ENCODE measurements at places on chromosomes 5 and 9.

DNA sequence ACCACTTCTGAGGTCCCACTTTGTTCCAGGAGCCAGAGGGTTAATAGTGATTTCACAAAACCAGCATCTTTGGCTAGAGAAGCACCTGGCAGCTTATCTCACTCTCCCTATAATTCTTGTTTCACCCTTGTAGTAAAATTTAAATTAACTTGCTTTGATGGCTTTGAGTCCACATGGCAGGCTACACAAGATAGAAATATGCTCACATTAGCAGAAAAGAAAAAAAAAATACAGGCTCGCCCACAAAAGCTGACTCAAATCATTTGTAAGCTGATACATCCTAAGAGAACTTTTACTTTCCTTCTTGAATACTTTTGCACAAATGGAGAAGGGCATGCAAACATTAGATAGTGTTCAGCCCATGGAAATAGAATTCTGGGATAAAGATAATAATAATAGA, 36.2 kb downstream of the TNFSF15 start:
- DNase-seq, result no peak

GRCh38 chr5:102453716-102454115, 45.1 kb downstream of the SLCO6A1 start:
- DNase-seq, result no peak

DNA sequence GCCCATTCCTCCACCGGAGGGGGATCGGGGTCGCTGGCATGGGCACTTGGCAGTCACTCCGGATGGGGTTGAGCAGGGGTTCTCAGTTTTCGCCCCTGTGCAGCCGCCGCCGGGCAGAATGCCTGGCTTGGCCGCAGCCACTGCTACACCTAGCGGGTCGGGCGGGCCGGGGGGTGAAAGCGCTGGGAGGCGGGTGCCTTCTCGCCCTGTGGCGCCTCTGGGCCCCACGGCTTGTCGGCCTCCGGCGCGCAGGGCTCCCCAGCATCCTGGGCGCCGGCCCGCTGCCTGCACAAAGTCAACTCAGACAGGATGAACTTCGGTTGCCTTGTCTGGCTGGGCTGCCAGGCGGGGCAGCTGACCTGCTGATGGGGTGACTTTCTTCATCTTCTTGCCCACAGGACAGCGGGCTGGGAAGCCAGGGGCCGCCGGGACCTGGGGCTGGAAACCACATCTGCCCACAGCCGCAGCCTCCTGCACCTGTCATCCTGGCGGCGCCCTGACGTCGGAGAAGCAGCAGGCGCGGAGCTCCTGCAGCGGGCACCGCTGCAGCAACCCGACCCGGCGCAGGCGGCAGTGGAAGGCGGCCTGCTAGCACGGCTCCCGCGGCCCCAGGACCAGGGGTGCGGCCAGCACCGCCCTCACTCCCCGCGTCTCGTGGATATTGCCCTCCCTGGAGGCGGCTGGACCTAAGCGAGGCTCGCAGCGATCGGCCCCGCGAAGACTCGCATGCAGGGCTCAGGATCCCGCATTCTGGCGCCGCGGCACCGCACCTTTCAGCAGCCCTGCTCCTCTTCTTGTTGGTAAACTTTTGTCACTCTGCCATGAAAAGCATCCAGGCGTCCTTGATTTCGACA, 1.3 kb upstream of the ANKRD18A start:
- peak; percentile 34 for DNase-seq

DNA sequence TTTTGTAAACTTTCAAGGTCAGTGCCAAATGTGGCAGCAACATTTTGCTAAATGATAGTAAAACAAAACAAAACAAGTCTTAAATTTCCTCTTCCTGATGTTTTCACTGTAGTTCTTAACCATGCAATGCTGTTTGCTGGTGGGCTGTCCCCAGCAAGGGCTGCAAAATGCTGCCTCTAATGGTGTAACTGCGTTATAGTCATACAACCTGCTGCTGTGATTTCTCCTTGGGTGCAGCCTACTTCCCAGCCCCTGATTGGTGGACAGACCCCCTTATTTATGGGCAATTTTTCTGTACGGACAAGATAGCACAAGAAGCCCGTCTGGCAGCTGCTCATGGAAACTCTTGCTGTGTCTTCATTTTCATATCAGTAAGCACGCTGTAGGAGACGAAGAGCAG, 26.6 kb upstream of the PIP5K1B start:
- DNase-seq, result no peak

GRCh38 chr9:22580788-22581187, 134.2 kb downstream of the DMRTA1 start:
- DNase-seq, result no peak

- no peak for DNase-seq
These were observed 235.9 kb upstream of the TRPM3 start for GRCh38 chr9:71357346-71357745.

DNA sequence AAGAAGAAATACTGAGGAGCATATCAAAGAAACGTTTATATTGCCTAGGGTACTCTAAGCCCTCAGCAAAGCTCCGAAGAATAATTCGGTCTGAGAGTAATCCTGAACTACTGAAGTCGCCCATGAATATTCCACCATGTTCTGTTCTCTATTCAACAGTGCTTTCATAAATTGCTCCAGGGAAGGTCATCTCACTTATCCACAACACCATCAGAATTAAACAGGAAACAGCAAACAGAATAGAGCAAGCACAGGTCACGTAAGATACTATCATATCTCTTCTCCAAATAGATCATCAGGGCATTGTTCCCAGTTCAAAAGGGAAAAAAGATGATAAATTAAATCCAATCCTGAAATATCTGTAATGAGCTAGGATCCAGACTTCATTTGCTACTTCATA, 325.6 kb downstream of the DEPDC1B start:
- DNase-seq, result no peak

GRCh38 chr9:112858625-112859147, 32.0 kb downstream of the SLC46A2 start:
- no peak for DNase-seq

- no peak for DNase-seq
These were observed 60.5 kb downstream of the MAP1B start for GRCh38 chr5:72167804-72168203.

GRCh38 chr5:113330533-113331208, 104.1 kb downstream of the TSSK1B start:
- DNase-seq, result peak; percentile 71

GRCh38 chr5:128537221-128537999, 635 bp downstream of the FBN2 start:
- DNase-seq, result no peak

DNA sequence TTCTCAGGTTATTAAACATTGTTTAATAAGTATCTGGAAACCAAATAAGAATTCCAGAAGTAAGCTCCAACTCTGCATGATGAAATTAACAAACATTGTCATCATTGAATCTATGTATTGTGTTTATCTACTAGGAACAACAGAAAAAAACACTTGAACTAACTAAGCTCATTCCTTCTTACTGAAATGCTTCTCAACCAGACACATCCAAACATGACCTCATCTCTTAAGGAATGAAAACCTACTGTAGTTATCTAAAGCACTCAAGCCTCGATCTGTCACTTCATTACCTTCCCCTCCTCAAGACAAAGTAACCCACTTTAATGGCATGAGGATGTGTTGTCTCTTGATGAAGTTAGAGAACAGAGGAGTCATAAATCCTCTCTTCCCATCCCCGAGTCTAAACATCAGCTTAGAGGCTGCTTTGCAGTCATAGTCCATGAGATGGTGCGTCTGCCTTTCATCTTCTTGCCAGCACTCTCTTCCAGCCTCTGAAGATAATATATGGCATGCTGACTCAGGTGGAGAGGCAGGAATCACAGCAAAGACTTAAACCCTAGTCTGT, 86.5 kb downstream of the CEMIP2 start:
- no peak for DNase-seq

DNA sequence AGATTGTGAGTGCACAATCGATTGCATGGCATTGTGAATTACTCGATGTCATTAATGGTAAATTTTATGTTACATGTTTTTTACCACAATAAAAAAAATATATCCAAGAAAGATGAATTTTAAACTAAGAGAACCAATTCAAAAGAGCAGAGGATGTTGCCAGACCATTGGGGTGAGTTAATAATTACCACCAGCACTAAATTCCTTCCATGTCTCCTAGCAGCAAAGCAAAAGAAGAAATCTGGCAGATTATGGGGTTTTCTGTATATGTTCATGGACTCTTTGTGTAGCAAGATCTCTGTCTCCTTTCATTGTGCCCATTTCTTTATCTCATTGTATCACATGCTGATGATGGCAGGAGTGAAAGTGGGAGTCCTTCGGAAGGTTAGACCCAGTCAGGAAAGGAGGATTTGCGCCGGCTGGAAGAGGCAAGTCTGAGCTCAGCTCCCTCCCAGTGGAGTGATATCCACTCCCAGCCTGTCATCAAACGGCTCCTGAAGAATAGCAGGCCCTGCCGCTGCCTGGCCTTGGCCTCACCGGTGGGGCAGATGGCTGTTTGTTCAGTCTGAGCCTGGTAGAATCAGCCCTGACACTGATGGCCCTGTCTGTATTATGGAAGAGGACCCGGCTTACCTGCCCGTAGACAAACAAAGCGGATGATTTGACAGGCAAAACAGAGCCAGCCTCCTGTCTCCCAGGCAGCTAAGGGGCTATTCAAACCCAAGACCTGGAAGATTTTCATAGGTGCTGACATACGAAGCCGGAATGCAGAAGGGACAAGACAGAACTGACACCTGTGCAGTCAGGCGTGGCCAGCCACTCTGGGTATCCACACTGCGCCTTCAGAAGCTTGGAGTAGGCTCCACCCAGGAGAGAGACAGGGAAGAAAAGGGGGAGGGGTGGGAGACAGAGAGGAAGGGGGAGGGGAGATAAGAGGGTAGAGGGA, 21.9 kb upstream of the FOXE1 start:
- no peak for DNase-seq

GRCh38 chr5:141431286-141431685, 979 bp downstream of the PCDHGA12 start:
- DNase-seq, result no peak

DNA sequence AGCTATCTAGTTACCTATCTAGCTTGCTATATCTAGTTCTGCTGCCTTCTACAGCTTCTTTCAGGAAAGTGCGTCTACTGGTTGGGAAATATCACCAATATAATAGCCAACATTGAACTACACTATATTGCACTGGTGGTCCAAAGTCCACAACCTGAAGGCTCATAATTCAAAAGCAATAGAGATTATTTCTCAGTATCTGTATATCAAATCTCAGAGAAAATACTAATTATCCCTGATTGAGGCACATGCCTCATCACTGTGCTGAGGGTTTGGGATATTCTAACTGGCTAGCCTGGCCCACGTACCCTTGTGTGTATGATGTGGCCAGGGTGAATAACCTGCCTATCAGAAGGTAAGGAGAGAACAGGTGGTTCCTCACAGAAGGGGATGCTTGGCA, 53.8 kb downstream of the SH3RF2 start:
- no peak for DNase-seq

GRCh38 chr5:36728697-36729543, 122.5 kb downstream of the SLC1A3 start:
- DNase-seq, result no peak

GRCh38 chr5:74034733-74035132, 408.7 kb downstream of the ARHGEF28 start:
- DNase-seq, result no peak

- no peak for DNase-seq
These were observed 4.4 kb downstream of the UGCG start for GRCh38 chr9:111900858-111901612.

DNA sequence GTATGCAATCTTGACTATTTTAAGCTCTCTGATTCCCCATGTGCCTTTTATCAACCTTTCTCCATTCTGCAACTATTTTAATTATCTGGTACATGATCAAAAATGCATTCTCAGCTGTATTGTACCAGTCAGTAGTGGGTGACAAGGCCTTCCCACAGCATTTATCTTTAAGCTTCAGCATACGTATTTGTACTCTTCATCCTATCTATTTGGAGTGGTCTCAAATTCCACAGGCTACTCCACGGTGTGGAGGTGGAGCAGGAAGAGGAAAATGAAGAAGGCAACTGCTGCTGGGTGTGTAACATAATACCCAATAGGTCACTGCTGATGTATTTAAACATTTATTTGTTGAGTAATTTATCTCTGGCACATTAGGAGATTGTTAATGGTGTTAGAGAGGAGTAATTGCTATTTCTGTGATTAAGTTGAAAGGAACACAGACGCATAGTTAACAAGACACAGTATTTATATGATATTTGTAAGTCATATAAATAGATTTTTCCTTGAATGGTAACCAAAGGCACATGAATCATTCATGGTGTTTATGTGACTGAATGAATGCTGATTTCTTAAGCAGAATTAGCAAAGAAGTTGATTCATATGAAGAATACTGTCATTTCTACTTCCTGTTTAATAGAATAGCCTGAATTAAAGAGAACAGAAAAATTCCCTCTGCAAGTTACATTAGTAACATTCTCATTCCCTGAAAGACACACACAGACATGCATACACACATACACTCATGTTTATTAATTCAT, 153.8 kb upstream of the NR3C1 start:
- peak; percentile 13 for DNase-seq
